ENCODE measurements at places on chromosomes 16 and 17.

DNA sequence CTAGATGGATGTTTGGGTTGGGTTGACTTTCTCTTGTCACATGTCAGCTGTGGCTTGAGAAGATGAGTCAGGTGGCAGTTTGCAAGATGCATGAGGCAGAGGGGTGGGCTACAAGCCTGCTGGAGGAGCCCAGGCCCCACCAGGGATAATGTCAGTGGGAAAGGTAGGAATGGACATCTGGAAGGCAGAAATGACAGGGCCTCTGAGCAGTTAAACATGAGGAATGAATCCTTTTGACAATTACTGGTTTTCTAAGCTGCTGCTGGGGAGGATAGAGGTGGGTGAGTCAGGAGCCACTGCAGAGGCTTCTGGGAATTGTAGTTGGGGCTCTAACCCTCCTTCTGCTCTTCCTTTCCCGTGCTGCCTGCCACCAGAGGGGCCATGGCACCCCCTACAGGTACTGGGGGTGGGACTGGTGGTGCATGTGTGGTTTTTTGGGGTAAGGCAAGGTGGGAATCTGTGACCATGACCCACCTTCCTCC lies 15.7 kb downstream of the SLC52A1 start:
- peak; percentile 40 for DNase-seq

- DNase-seq = no peak
Observed at GRCh38 chr17:80592243-80592642, 47.6 kb downstream of the RPTOR start.

GRCh38 chr17:58899191-58899590 lies 143.5 kb downstream of the PPM1E start:
- DNase-seq = no peak

DNA sequence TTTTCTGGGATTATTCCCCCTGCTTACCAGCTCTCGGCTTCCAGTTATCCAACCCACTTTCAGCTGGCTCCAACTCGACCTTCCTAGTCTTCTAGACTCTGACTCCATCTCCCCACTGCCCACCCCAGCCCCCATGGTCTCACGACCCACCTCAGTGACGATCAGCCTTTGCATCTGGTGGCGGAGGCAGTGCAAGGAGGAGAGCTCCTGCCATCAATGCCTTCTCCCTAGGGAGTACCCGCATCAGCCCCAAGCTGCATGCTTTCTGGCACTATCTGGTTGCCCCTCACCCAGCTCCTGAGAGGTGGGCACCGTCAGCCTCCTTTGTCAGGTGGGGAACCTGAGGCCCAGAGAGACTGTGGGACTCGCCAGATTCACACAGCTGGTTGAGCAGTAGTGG lies 72.6 kb upstream of the RPL38 start:
- DNase-seq = no peak

- DNase-seq = no peak
Observed at GRCh38 chr17:57556320-57556719, 188.8 kb downstream of the CCDC182 start.

DNA sequence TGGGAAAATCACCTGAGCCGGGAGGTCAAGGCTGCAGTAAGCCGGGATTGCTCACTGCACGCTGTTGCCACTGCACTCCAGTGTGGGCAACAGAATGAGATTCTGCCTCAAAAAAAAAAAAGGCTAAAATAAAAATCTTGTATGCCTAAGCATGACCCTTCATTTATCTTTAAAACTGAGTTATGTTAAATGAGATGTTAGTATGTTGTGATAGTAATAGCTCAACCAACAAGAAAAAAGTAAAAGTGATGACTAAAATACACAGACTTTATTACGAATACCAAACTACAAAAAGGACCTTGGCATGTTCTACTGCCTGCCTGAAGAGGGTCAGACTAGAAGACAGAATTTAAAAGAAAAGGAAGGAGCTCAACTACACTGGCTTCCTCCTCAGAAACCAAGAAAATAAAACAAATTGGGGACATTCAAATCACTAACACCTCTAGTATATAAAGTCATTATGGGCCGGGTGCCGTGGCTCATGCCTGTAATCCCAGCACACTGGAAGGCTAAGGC lies 4.4 kb downstream of the SMURF2 start:
- no peak for DNase-seq

DNA sequence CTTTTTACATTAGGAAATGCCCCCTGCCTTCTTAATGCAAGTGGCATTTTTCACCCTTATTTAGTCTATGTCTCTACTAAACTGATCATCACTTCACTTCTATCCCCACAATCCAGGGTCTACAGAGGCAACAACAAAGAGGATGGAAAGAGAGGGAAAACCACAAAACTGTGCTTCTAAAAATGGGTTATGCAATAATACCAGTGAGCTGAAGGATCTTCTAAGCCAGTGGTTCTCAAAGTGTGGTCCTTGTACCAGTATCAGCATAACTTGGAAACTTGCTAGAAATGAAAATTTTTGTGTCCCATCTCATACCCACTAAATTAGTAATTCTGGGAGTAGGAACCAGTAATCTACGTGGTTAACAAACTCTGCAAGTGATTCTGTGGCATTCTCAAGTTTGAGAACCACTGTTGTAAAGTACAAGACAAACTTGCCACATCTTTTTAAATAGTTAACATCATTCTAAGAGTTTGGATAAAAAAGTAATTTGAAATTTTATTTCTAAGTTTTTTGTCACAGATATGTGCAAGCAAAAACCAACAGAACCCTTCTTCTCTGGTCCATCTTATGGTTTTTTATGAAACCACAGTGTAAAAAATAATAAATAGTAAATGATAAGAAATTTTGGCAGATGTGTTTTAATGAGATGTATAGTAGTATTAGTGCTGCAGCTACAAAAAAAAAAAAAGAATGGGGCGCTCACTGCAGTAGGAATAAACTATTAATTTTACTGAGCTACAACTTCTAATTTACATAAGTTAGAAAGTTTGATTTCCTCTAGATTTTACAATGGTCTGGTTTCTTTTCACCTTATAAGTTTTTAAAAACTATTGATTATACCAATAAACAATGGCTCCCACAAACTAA lies 16.2 kb downstream of the CDC27 start:
- DNase-seq = no peak

DNA sequence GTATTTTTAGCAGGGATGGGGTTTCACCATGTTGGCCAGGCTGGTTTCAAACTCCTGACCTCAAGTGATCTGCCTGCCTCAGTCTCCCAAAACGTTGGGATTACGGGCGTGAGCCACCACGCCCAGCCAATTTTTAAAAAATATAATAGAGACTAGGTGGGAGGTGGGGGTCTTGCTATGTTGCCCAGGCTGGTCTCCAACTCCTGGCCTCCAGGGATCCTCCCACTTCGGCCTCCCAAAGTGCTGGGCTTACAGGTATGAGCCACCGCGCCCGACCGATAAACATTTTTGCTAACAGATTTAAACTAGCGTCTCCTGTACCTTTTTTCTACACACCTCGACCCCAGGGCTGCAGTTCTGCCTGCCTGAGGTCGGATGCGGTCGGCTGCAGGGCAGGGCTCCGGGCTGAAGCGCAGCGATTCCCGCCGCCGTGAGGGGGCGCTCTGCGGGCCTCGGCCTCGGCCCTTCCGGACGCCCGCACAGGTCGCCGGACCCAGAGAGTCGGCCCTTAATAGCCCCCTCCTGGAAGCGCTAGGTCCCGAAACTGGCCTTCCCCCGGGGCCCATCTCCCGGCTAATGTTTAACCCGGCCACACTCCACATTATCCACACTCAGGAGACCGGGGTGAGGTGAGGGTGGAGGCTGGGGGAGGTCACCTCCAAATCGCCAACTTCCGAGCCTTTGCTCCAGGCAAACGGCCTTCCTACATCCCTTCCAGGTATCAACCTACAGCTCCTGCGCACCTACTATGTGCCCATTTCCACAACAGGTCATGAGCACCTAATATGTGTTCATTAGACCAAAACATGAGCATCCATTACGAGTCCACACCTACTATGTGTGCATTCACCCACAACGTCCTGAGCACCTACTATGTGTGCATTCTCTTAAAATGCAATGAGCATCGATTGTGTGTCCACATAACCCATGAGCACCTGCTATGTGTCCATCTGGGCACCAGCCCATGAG lies 2.0 kb upstream of the GLIS2 start:
- no peak for DNase-seq

GRCh38 chr17:7767405-7768021 lies 50.0 kb downstream of the DNAH2 start:
- DNase-seq = no peak

GRCh38 chr16:57003439-57004386 lies 14.4 kb downstream of the NLRC5 start:
- no peak for DNase-seq

- DNase-seq = no peak
Observed at GRCh38 chr17:79066963-79067362, 7.7 kb upstream of the ENGASE start.

DNA sequence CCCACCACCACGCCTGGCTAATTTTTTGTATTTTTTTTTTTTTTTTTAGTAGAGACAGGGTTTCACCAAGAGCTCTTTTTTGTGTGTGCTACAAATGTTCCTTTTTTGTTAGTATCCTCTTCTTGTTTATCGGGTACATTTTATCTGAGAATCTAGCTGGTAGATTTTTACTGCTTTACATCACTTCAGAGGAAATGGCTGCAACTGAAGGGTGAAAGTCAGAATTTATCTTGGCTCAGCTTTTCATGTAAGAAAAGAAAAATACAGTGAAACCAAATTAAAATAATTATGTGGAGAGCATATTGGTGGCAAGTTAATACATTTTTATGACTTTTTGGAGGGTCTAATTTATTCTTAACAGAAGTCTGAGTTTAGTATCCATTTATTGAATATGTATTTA lies 26.0 kb downstream of the CBFB start:
- DNase-seq = no peak

GRCh38 chr17:16351831-16352230 lies 1.4 kb downstream of the CENPV start:
- no peak for DNase-seq

- DNase-seq = no peak
Observed at GRCh38 chr16:5580772-5581171, 483.2 kb upstream of the EEF2KMT start.

GRCh38 chr17:8121407-8121680 lies 2.6 kb downstream of the HES7 start:
- DNase-seq = no peak

- DNase-seq = no peak
Observed at GRCh38 chr17:79728908-79729471, 1.8 kb upstream of the ENPP7 start.

GRCh38 chr17:36856903-36857381 lies 80.3 kb upstream of the LHX1 start:
- no peak for DNase-seq

GRCh38 chr16:54106057-54106456 lies 180.5 kb downstream of the IRX3 start:
- no peak for DNase-seq

- DNase-seq = no peak
Observed at GRCh38 chr16:24689128-24689527, 40.3 kb upstream of the TNRC6A start.

- DNase-seq = no peak
Observed at GRCh38 chr16:27287887-27288286, 19.3 kb upstream of the NSMCE1 start.

GRCh38 chr16:86517652-86518258 lies 7.4 kb downstream of the FOXF1 start:
- DNase-seq = no peak

DNA sequence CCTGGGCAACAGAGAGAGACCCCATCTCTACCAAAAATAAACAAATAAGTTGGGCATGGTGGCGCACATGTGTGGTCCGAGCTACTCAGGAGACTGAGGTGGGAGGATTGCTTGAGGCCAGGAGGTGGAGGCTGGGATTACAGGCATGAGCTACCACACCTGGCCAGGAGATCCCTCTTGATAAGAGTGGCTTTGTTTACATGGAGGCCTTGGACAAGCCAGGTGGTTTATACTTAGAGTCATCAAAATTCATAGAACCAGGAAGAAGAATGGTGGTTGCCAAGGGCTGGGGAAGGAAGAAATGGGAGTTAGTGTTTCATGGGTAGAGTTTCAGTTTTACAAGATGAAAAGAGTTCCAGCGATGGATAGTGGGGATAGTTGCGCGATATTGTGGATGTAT lies 8.8 kb upstream of the ZFP1 start:
- DNase-seq = no peak

DNA sequence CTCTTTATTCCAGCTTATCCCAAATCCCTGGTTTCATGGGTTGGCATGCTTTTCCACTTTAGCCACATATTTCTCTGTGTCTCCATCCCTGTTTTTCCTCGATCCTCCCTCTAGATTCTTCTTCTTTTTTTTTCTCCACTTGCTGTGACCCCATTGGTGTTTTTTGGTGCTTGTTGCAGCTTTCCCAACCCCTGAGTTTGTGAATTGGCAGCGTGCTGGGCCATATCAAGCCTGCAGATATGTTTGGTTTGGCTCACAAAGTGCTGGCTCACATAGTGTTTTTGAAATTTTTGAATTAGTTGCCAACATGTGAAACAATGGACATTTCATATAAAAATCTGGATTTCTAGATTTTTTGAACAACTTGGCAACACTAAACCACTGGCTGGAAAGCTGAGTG lies 8.8 kb downstream of the GPR139 start:
- no peak for DNase-seq

DNA sequence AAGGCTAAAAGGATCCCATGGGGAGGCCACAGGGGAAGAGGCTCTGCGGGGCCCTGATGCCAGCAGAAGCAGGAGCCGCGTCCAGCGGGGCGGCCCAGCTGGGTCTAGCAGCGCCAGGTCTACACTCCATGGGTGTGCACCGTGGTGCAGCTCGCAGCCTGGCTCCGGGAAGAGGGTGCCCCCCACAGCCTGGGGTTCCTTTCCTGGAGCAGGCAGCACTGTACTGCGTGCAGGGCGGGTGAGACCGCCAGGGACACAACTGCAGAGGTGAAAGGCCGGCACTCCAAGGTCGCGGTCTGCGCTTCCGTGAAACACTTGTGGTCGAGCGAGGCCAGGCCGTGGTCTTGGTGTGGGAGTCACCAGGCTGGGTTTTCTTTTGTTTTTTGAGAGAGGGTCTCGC lies 6.5 kb upstream of the CCDC154 start:
- DNase-seq = no peak

DNA sequence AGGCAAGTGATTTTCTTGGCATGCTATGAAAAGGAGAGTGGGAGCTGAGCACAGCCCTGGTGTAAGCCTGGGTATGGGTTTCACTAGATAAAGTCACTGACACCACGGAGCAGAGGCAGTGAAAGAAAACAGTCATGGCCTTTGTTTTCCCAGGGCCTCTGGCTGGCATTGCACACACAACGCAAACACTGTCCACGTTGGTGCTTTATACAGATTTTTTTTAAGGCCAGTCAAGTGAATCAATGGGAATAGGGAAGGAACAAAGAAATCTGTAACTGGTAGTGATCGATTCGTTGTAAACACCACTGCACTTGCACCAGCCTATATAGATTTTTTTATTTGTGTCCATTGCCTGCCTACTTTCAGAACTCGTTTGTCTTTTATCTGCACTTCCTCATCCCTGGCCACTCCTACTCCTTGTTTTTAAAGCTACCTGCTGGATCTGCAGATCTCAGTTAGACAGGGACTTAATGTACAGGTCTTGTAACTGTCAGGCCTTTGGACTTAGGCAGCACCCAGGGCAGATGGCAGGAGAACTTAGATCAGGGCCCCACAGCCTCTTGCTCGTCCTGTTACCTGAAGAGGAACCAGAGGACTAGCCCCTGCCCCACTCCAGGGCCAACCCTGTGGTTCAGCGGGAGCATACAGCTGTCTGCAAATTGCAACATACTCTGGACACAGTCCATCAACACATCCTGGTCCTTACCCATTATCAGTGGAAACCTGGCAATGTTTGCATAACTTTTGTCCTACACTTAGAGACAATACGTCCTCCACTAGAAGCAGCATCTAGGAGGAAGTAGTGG lies 10.6 kb upstream of the TMIGD1 start:
- DNase-seq = no peak
